A673 (cell line): ENCODE measurements at places on chromosomes 6 and 20. TPM values are rescaled to one million over a fixed set of nuclear protein-coding genes. Genes with fewer than 3 reads are reported as not detected.

- DNase-seq = no peak
These were observed 1.9 kb upstream of the GID8 start for GRCh38 chr20:62935968-62936585.

DNA sequence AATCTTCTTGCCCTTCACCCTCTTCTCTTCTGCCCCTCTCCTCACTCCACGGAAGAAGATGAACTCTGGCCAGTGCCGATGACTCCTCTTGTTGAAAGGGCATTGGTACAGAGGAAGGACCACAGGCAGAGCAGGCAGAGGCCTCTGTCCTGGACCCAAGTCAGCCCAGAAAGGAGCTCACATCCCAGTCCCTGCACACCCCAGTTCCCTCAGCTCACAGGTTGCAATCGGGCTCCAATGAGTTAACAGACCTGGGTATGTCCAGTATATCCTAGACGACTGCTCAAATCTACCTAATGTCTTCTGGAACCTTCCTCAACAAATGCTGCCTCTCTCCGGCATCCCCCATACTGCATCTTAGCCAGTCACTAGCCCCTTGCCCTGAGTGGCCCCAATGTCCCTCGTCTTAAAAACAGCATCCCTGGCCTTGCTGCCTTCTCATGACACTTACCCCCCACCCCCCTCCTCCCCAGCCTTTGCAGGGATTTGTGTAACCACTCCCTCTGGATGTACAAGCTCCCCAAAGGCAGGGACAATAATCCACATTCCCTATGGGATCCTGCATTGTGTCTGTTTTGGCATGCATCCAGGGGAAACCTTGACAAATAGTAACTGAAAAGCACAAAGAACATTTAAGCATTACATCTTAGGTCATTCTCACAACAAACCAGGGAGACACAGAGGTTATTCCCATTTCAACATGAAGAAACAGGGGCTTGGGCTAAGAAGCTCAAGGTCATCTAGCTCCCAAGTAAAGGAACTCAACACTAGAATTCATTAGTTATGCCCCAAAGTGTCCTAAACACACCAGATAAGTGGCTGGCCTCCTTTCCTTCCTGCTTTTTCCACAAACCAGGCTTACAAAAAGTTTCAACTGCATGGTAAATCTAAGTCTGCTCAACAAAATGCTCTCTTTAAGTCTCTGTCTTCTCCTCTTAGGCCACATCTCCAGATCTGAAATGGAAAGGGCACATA lies 45.1 kb downstream of the TRERF1 start:
- DNase-seq = peak; percentile 37

- no peak for DNase-seq
These were observed 28.3 kb upstream of the AFDN start for GRCh38 chr6:167798453-167798852.

- no peak for DNase-seq
These were observed 237.7 kb upstream of the CITED2 start for GRCh38 chr6:139612135-139612465.

GRCh38 chr20:20161611-20162010 lies 109.3 kb downstream of the CFAP61 start:
- DNase-seq = no peak

DNA sequence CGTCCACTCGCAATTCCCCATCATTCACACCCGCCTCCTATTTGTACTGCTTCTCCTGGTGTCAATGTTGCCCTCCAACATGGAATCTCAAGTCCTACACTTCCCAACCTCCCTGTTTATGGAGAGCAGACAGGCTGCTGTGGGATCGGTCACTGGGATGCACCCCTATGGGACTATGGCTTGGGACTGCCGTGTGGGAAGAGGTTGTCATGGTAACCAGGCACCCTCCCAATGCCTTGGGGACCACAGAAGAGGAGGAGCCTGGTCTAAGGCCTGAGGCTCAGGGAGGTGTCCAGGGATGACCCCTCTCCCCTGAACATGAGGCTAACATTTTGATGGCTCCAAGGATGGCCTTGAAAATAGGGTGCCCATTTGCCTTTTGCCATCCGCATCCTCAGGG lies 116.6 kb upstream of the CST7 start:
- no peak for DNase-seq

DNA sequence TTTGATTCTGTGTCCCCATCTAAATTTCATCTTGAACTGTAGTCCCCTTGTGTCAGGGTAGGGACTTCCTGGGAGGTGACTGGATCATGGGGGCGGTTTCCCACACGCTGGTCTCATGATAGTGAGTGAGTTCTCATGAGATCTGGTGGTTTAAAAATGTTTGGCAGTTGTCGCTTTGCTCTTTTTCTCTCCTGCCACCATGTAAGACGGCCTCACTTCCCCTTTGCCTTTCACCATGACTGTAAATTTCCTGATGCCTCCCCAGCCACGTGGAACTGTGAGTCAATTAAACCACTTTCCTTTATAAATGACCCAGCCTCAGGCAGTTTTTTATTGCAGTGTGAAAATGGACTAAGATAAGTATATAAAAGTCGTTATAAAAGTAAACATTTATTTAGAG lies 80.5 kb upstream of the SGK1 start:
- no peak for DNase-seq

DNA sequence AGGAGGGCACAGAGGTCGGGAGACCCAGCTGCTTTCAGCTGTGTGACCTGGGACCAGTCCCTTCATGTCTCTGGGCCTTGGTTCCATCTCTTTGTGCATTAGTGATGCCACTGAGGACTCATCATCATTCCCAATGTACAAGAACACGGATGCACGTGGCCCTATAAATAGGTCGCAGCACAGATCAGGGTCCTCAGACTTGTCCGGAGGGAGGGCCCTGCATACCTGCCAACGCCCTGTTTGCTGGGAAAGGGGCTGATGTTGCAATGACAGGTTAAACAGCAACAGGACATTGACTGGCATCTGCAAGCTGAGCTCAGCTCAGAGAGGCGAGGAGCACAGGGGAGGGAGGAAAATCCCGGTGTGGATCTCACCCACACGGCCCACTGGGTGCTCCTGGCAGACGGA lies 21.8 kb downstream of the TGM2 start:
- no peak for DNase-seq

DNA sequence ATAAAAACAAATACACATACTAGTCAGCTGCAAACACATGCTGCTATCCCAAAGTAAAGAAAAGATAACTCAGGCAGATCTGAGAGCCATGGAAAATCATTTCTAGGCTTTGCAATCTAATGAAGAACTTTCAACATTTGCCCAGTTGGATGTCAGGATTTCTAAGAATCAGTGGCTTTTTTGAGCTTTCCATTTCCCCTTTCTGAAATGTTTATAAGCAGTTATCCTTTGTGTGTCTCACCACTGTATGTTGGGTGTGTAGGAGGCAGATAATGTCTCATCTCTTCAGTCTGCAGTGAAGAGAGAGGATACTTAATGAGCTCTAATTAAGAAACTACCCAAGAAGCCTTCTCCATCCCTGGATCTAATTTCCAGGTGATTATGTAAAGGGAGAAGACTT lies 43.6 kb downstream of the RGS17 start:
- no peak for DNase-seq

GRCh38 chr6:88538130-88538706 lies 372.1 kb upstream of the CNR1 start:
- peak; percentile 21 for DNase-seq

GRCh38 chr6:164039954-164040375 lies 625.4 kb downstream of the QKI start:
- no peak for DNase-seq

GRCh38 chr6:87501809-87502572 lies 29.2 kb downstream of the SLC35A1 start:
- DNase-seq = no peak

DNA sequence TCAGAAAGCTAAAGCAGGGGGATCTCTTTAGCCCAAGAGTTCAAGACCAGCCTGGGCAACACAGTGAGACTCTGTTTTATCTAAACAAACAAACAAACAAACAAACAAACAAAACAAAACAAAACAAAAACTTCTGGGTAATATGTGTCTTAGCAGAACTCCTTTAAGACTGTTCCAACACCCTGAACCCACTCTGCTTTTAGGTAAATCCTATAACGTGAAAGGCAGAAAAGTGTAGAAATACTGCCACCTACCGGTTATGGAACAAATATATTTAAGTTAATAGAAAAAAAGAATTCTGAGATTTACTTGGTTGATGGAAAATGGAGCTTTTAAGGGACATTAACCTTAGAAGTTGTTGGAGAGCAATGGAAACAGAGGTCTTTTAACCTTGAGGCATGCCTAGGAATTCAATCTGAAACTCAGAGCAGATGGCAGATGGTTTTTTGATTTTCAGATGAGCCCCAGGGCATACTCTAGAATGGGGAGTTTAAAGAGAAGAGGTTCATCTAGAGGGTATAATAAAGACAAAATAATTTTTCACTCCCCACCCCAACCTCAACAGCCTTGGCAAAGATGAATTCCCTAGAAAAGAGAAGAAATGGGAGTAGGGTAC lies 38.5 kb downstream of the SOD2 start:
- DNase-seq = peak; percentile 80

GRCh38 chr6:13362412-13362811 lies 34.1 kb upstream of the TBC1D7 start:
- no peak for DNase-seq

- DNase-seq = no peak
These were observed 373.5 kb upstream of the FLRT3 start for GRCh38 chr20:14710951-14711350.

- no peak for DNase-seq
These were observed 232.7 kb downstream of the DLL1 start for GRCh38 chr6:170057961-170058877.

GRCh38 chr6:24477070-24477469 lies 12.3 kb downstream of the GPLD1 start:
- no peak for DNase-seq

GRCh38 chr6:105991561-105992314 lies 94.4 kb upstream of the PRDM1 start:
- no peak for DNase-seq

DNA sequence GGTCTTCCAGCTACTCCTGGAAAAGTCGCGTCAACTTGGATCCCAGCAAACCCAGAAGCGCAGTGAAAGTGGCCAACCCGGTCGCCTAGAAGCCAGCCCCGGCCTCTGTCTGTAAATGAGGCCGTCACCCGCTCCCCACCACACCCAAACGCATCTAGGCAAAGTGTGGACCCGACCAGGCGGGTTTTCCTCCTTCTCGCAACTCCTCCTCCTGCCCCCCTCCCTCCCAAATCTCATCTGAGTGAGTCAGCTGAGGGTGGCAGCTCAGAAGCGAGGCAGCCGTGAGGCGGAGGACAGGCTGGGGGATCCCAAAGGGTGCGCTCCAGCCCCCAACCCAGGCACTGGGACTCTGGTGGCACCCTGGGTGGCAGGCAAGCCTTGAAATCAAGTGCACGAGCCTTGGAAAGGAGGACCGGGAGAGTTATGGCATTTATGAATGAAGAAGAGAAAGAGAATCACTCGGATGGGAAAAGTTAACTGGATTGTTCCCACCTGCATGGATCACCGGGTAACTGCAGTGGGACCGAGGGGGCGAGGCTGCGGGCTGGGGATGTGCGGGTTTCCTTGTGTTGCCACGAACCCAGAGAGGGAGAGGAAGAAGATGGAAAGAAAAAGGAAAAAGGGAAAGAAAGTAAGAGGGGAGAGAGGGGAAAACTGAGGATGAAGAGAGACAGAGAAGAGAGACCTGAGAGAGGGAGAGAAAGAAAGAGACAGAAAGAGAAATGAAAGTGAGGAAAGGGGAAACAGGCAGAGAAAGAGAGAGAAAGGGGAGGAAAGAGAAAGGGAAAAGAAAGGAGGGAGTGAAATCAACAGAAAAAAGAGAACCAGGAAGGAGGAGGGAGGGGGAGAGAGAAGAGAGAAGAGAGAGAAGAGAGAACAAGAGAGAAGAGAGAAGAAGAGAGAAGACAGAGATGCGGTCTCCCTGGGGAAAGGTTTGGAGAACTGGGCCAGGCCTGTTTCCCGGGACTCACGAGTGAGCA lies at the start of gene APCDD1L:
TSS of gene APCDD1L (minus strand) at position 167 of the 980 bp plus-strand sequence. CDS start 692 bp downstream, outside the sequence.
- no peak for DNase-seq

GRCh38 chr6:169225887-169226286 lies 27.8 kb downstream of the THBS2 start:
- DNase-seq = no peak

GRCh38 chr20:8305449-8305978 lies 173.4 kb downstream of the PLCB1 start:
- DNase-seq = peak; percentile 64

DNA sequence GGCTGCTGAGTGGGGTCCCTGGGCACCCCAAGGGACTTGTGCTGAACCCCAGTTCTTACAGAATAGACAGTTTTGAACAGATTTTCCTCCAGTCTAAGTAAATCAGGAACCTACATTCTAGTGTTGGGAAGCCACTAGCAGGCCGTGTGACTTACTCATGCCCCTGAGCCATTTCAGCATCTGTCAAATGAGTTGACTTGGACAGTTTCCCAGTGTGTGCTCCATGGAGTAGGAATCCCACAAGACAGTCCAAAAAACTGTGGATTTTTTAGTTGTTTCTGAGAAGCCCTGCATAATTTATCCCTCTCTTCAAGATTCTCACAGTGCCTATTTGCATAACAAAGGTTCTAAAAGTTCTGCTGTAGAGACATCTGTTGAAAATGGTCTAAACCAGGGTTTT lies 2.1 kb downstream of the GABRR2 start:
- DNase-seq = peak; percentile 60

DNA sequence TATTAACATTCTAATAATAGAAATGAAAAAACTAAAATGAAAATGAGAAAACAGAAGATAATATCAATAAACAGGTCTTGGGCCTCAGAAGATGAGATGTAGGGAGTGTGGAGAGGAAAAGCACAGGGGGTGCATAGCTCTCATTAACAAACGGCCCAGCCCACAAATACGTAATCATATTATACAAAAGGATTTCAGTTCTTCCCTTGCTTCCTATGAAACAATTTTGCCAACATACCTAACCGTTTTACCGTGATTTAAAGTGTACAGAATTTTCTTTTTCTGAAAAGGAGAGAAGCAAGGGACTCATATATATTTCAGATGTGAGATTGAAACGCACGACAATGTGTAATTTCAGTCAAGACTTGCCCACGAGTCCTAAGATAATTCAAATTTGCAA lies 136.0 kb downstream of the HFE start:
- DNase-seq = peak; percentile 73

- DNase-seq = no peak
These were observed 11.6 kb downstream of the SRSF3 start for GRCh38 chr6:36605560-36606391.

DNA sequence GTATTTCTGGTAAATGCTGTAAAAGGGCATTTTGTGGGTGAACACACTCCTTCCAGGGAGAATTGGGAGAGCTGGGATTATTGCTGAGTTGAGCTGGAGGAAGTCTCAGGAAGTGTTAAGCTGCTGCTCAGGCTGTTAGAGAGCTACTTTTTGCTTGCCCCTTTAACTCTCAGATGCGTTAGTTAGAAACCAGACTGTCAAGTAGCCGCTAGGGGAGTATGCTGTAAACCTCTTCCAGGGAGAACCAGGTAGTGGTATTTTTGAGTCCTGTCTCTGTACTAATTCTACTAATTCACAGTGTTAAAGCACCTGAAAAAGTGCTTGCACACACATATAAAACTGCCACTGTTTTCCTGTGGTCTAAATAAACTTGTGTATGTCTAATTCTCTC lies 6.6 kb upstream of the GFRAL start:
- DNase-seq = no peak

- no peak for DNase-seq
These were observed 223.8 kb downstream of the NRN1 start for GRCh38 chr6:5782783-5783547.

ZNF311 gene
- 0.84 and 0.92 TPM in 2 replicates for total RNA-seq

PRDM13 gene
- total RNA-seq = 0.58 and 1.2 TPM in 2 replicates

CLPSL1 gene
- total RNA-seq = not detected in 2 replicates

RAET1G gene
- total RNA-seq = 0.45 TPM in 1 of 2 replicates, not detected in the other

DDO gene
- total RNA-seq = not detected in 2 replicates

ANGPT4 gene
- not detected in 2 replicates for total RNA-seq

FAM184A gene
- total RNA-seq = 0.97 and 2.1 TPM in 2 replicates

RAB32 gene
- 2.0 and 2.6 TPM in 2 replicates for total RNA-seq

TMEM200A gene
- total RNA-seq = 2.0 and 2.3 TPM in 2 replicates

STMND1 gene
- total RNA-seq = not detected in 2 replicates

MYMX gene
- total RNA-seq = 0.81 TPM in 1 of 2 replicates, not detected in the other

CPNE5 gene
- total RNA-seq = 0.13 and 0.48 TPM in 2 replicates

MYH7B gene
- total RNA-seq = 0.34 and 1.1 TPM in 2 replicates

EEF1A2 gene
- 7.5 and 13.7 TPM in 2 replicates for total RNA-seq
